ENCODE measurements at places on chromosomes 13 and 19.

DNA sequence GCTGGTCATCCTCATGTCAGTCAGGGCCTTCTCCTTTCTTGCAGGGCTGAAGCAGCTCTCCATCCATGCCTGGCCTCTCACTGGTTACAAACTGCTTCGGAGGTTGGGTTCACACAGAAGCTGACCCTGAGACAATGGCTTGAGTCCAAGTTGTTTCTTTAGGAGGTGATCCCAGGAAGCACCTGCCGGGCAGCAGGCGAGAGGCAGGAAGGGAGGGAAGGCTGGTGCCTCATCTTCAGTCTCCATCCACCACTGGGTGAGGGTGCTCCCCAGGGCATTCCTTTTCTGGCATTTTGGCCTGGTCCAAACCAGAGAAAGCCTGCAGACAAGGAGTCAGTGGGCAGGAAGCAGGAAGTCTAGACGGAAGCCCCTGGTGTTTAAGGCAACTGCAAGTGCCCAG lies 17.6 kb upstream of the SPATA13 start:
- no peak for DNase-seq

- no peak for DNase-seq
Observed at GRCh38 chr19:45172173-45172572, 5.9 kb downstream of the TRAPPC6A start.

DNA sequence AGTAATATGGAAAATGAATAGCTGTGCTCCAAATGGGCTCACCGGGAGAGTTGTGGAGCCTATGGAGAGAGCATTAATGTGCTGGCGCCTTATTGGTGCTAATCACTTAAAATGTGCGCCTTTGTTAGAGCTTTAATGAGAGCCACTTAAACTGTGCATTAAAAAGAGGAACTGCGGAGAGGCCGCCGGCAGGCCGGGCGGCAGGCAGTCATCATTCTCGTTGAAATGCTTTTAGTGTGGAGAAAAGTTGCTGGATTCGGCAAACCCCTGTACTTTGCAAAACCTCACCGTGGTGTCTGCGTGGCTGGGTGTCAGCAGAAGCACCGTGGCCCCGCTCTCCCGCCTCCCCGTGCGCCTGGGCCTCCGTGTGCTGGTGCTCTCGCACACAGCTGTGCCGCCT lies 105.5 kb downstream of the KDM4B start:
- no peak for DNase-seq

DNA sequence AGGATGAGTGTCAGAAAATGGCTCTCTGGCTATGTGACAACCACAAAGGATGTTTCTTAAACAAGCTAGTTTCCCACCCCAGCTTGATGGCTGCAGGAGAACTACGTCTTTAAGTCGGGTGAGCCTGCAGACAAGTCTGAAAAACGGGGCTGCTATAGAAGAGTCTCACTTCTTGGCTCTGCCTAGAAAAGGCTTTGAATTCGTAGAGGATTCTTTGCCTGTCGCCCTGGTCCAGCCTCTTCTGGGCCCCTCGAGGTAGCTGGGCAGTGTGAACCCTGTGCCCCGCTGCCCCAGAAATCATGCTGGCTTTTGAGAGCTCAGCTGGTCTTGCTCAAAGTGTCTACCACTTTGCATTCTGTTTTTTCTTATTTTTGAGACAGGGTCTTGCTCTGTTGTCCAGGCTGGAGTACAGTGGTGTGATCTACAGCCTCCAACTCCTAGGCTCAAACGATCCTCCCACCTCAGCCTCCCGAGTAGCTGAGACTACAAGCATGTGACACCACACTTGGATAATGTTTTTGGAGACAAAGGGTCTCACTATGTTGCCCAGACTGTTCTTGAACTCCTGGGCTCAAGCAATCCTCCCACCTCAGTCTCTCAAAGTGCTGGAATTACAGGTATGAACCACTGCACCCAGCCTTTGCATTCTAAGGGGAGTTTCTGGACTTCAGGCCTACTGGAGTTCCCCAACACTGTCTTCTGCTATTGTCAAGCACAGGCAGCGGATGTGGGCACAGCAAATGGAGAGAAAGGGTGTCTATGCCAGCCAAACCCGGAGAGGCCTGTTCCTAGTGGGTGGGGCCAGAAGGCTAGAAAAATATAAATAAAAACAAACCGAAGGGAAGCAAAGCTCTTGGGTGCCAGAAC lies 6.5 kb downstream of the CEBPA start:
- DNase-seq = no peak

- DNase-seq = no peak
Observed at GRCh38 chr19:53182202-53182601, 11.0 kb downstream of the ZNF665 start.

GRCh38 chr19:36916991-36917390 lies 859 bp downstream of the ZNF568 start:
- DNase-seq = no peak

DNA sequence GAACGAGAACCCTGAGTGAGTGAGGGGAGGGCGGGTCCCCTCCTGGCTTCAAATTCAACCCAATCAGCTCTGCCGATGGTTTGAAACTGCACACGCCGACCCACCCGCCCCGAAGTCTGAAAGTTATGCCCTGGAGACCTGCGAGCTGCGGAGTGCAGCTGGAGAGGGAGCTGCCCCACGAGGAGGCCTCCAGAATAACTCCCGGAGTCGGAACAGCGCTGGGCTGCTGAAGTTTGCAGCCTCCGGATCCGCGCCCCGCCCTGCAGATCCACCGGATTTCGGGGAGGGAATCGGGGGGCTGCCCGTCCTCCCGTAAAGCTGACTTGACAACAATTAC lies 7.0 kb downstream of the POU4F1 start:
- DNase-seq = no peak

- no peak for DNase-seq
Observed at GRCh38 chr13:45792827-45793303, 58.7 kb downstream of the SIAH3 start.

DNA sequence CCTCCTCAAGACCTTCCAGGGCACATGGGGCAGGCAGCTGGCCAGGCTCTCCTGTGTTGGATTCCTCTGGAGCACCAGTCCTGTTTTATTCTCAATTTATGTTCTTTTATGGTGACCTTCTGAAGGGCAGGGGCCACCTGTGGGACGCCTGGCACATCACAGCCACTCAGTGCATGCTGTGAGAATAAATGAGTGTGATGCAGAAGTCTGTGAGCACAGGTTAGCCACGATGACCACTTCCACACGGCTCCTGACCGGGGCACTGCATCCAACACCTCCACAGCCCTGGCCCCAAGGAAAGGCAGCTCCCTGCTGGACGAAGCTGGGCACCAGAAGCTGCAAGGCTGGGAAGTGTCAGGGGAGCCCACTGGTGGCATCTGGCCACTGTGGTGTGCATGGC lies 122.8 kb downstream of the CRYL1 start:
- DNase-seq = no peak

- DNase-seq = no peak
Observed at GRCh38 chr13:22846551-22846950, 334.2 kb upstream of the SGCG start.

DNA sequence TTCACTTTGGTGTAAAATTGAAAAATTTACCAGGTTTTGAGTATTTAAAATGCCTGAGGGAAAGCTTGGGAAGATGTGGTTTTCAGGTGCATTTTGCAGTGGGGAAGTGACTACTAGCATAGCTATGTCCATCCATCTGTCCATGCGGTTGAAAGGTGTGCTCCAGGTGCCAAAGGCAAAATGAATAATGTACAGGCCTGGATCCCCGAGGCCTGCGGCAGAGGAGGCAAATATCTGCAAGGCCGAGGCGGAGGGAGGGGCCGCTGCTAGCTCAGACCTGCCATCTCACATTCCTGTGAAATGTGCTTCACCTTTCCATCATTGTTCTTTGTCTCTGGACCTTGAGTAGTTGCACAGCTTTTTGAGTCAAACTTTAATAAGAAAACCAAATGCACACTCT lies 65.5 kb downstream of the ERCC5 start:
- DNase-seq = no peak

- DNase-seq = no peak
Observed at GRCh38 chr19:13700621-13701020, 63.7 kb upstream of the MRI1 start.

Data from NCI-H1092 (cell line).